Smooth muscle cell of the brain vasculature (primary cell): ENCODE measurements at places on chromosomes 5 and 9.

DNA sequence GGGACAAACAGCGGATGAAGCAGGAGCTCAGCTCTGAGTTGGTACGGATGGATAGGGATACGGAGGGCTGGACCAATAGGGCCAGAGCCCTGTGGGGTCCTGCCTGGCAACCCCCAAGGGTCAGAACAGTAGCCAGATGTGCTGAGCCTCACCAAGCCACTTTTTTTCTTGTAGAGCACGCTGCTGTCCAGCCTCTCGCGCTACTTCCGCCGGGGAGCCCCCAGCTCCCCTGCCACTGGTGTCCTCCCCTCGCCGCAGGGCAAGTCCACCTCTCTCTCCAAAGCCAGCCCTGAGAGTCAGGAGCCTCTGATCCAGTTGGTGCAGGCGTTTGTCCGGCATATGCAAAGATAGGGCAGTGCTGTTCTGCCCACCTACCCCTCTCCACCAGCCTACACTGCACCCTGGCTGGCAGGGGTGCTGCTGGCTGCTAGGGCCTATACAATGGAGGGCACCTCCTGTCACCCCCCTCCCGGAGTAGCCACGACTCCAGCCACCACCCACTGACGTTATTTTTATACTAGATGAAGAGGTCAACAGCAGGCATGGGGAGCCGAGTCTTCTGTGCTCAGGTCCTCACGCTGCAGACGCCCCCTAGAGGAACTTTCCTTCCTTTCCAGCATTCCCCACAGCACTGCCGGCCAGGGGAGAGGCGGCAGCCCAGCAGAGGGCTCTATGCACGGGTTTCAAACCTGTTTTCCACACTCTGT is 21.6 kb downstream of the SH3GLB2 start:
- DNase-seq: peak; percentile 49

DNA sequence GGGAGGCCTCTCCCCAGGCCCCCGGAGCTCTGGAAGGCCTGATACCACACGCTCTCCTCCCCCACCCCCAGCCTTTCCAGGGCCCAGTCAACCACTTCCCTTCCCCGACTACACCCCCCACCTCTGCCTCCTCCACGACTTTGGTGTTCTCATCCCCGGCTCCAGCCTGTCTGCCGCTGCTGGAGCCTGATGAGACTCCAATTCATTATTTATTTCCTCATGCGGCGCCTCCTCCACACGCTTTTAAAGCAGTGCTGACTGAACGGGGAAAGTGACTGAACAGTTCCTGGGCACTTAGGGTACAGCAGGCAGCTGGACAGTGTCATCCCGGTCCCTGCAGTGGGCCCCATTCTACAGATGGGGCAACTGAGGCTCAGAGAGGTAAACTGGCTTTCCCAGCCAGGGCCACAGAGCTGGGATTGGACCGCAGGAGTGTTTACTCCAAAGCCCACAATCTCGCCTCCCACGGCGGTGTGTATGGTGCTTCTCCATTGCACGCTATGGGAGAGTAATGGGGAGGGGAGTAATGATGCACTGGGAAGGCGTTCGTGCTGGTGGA is 15.9 kb upstream of the RPL26L1 start:
- DNase-seq: no peak

DNA sequence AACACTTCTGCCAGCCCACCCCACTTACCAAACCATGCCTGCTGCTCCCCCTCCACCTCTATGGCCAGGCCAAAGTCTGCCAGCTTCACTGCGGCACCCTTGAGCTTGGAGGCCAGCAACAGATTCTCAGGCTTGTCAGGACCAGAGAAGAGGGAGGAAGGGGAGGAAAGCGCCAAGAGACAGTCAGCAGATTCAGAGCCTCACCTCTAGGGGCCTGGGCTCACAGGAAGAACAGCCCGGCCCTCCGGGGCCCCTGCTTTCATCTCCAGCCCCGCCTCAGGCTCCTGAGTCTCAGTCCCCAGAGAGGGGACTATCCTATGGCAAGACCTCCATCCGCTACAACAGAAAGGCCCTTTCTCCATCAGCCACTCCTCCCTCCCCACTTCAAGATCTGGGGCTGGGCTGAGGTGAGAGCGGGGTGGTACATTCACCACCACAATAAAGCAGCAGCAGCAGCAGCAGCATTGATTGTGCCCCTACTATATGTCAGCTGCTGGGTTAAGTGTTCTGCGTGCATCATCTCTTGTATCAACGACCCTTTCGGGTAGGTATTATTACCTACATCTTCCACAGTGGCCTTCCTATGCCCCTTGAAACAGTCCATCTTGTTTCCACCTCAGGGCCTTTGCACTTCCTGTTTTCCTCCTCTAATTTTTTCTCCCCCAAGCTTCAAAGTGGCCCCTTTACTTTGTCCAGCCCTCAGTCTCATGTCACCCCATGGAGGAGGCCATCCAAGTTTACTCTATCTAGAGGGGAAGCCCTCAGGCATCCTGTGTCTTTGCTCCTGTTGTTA is 36.0 kb downstream of the CAMK2A start:
- DNase-seq: no peak

DNA sequence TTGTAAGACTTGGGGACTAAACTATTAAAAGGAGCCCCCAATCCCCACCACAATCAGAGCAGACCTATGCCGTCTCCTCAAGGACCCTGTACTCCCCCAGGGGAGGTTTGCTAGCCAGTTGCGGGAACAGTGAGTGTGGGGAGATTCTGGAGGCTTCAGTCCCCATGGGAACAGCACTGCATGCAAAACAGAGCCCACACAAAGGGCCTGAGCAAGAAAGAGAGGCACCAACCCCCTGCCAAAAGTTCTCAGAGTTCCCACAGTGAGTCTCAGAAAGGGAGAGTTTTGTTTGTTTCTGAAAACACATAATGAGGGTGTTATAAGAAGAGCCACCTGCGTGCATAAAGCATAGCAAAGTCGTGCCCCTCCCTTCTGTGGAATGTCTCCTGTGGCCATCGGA is 56.6 kb downstream of the CFAP90 start:
- DNase-seq: no peak

- DNase-seq: no peak
These were observed 1.0 kb upstream of the DPYSL3 start for GRCh38 chr5:147510885-147511284.

DNA sequence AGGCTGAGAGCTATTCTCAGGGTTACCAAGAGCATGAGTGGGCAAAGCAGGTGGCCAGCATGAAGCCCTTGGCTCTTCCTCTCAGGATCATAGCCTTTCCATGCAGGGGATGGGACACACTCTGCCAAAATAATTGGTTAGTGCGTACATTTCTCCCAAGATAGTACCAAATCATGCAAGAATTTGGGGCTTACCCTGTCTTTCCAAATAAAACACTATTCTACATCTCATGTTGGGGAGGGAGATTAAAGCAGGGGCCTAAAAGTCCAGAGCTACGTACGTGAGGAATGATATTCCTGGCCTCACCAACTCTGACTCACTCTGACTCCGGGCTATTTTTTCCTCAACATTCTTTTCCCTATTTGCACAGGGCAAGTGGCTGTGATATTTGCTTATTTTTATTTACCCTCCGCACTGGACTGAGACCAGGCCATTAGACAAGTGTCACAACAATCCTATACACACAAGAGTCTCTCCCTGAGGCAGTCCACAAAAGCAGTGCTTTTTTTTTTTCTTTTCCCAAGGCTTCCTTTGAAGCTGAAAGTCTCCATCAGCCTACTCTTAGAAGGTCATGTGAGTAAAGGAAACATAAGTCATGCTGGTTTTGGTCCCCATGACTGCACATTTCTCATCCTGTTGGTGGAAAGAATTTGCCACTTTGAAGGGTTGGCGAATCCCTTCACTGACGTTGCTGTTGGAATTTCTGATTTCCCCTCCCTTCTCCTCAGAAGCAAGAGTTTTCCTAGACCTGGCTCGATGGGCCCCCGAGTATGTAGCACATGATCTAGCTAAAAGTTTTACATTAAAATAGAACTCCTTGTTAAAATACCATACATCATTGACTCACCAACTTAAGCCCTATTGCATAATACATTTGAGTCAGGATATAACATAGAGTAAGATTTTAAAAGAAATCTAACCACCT is 40.0 kb downstream of the TMEM252 start:
- DNase-seq: no peak

DNA sequence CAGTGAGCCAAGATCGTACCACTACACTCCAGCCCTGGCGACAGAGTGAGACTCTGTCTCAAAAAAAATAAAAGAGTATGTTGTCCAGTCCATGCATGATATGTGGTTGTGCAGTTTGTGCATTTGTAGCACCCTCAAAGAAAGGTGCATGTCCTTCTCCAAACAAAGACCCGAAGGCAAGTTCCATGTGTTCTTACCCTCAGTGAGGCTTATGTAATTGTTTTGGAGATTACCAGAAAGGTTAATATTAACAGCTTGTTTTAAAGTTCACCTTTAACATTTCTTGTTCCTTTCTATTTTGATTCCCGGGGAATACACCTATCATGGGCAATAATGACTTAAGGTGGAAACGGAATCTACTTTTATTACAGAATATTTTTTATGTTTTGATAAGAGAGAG is 22.3 kb downstream of the KIAA1191 start:
- DNase-seq: no peak
